ENCODE measurements at places on chromosomes 13 and 19.

GRCh38 chr19:17538684-17539237 is 16.7 kb upstream of the COLGALT1 start:
- DNase-seq, result no peak

DNA sequence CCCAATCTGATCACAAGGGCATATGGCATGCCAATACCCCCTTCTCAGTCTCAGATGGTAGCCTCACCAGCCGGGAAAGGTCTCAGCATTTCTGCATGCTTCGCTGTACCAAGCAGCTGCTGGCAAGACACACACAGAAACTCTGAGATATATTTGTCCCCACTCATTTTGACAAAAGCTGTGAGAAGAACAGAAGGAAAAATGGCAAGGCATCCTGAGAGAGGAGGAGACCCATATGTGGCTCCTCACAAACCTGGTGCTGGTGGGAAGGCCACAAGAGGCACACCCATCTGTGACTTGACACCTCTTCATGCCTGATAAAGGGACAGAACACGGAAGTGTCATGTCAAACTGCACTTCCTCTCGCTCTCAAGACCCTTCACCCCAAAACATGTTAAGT is 36.7 kb upstream of the DOCK9 start:
- no peak for DNase-seq

DNA sequence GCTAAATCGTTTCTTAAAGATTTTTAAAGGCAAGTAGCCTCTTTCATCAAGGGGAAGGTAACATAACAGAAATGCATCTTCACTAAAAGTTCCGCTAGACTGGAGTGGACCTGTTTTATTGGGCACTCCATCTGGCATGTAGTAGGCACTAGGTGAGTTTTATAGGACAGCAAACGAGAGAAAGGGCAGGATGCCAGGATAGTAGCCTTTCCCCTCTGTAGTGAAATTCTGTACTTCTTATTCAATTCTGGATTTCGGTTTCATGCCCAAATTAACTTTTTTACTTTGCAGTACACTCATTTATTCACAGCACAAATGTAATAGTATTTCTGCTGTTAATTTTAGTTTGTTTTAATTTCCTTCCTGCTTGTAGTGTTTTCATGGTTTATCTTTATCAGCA is 45.2 kb downstream of the GPR180 start:
- DNase-seq, result no peak

GRCh38 chr19:43809762-43810696 is 7.8 kb upstream of the LYPD5 start:
- DNase-seq, result no peak

GRCh38 chr13:61086087-61086486 is 329.6 kb downstream of the PCDH20 start:
- DNase-seq, result no peak

Measured in stimulated activated CD8-positive, alpha-beta memory T cell treated with anti-CD3 and anti-CD28 coated beads, Interleukin-12 subunit alpha, Interleukin-12 subunit beta, amount 100 ng/mL, for 4 hours (primary cell).